Neural progenitor cell (in vitro differentiated cells): ENCODE measurements at places on chromosomes 7 and 10. TPM values are rescaled to one million over a fixed set of nuclear protein-coding genes. Genes with fewer than 3 reads are reported as not detected.

OPN4 gene
- total RNA-seq = not detected in 2 replicates

LMOD2 gene
- not detected in 2 replicates for total RNA-seq

DNA sequence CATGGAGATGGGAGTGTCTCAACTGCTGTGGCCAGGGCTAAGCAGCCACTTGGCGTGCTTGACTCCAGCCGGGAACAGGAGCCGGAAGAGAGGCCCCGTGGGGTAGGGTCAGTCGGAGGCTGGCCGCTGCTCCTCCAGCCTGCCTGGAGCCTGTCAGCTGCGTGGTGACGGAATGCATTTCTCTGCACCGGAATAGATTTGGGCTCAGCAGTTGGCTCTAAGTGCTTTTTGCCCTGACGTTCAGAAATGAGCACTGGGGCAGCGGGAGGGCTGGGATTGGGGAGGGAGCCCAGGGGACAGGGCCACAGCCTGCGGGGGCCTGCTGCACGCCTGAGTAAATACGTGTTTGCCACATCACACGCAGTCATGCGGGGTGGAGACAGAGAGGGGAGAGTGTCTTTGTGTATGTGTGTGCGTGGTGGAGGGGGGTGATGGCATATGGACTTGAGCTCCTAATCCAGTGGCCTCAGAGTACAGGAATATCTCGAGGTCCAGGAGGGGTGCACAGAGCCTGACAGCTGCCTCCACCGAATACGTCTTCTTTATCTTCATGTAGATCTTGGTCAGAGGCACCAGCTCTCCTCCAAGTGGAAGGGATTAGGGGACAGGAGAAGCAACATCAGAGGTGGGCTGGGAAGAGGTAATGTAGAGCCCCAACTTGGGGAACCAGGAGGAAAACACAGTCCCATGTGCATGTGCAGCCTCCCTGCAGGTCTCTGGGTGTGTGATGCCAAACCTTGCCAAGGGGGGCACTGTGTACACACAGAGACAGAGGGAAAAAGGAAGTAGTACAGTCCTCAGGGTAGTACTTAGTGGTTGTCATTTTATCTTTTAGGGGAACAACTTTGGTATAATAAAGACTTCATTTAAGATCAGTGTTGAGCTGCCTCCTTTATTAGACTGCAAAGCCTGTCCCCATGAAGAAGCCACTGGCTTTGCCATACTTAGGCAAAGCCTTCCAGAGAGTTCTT lies 151.4 kb downstream of the CDH23 start:
- DNase-seq = peak; percentile 65

GRCh38 chr10:4283846-4284610 lies 499.0 kb upstream of the KLF6 start:
- no peak for DNase-seq

- no peak for DNase-seq
Measured at GRCh38 chr7:17101207-17101696, 197.2 kb upstream of the AHR start.

DNA sequence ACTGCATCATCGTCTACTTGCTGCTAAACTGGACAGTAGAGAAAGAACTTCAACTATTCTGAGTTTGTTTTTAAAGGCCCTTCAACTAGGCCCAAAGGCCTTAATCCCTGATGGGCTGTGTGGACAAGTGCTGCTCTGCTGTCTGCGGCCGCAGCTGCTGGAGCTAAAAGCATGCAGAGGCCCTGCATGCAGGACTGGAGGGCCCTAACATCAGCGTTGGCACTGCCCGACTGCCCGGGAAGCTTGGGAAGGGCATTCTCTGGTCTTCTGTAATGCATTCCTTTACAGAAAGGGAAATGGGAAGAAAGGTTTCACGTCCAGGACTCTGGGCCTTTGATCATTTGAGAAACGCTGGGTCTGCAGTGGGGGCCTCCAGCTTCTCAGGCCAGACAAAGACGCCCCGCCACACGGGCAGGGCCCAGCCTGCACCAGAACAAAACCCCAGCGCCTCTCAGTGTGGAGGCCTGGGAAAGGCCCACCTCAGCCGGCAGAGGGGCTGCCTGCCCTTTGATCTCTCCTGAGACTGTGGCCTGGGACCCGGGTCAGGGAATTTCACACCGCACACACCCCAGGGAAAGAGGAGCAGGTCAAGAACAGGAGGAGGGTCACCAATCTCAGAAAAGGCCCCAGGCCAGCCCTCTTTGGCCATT lies 229.3 kb downstream of the DNAJB6 start:
- peak; percentile 56 for DNase-seq

DNA sequence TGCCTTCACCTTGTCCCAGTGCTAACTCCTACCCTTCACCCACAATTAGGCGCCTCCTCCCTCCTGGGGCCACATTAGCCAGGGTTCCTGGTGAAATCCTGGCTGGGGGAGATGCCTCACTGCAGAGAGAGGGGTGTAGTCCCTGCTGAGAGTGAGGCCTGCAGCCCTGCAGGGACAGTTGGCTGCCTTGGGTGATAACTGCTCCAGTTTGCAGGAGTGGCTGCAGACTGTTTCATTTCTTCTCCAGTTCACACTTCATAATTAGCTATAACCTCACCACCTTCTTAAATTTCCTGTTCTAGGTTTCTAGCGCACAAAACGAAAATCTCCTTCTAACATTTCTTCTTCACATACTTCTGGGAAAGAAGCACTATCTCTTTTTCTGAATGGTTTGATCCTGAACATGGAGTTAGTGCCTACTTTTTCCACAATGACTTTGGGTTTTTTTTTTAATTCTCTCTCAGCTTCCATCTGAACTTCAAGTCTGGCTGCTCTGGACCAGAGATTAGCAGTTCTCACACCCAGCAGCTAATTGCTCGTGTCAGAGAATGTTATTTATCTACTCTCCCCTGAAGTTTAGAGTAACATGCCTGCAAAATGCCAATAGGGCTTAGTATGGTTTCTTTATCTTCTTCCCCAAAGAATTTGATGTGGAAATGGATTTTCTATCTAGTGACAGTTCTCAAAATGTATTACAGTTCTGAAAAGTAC lies 15.5 kb upstream of the JAZF1 start:
- DNase-seq = no peak

SUN3 gene
- total RNA-seq = not detected in 2 replicates

DNA sequence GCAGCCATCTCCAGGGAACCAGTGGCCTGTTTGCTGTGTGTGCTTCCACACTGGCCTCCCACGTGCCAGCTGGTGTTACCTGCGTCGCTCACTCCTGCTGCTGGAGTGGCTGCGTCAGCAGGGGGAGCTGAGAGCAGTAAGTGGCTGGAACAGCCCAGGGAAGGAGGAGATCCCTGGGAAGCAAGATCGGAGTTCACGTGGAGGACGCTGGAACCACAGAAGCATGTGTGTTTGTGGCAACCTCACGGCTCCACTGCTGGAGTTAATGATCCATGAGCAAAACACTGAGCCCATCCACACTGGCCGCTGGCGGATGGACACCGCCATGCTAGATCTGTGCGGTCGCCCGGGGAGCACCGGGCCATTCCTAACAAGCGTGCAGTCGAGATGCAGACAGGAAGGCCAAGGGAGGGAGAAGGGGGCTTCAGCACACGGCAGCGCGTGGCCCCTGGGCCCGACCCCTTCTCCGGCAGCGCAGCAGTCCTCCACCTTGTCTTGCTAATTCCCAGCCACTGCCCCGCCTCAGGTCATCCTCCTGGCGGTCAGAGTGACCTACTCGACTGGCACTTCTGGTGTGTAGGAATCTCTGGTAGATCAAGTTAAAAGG lies 68.5 kb upstream of the EEPD1 start:
- DNase-seq = peak; percentile 68

UNC5B gene
- 3.3 and 9.2 TPM in 2 replicates for total RNA-seq

GRCh38 chr7:7857143-7857583 lies 111.4 kb upstream of the GLCCI1 start:
- no peak for DNase-seq

UNCX gene
- not detected in 2 replicates for total RNA-seq

GPR158 gene
- total RNA-seq = 0.09 and 0.39 TPM in 2 replicates

ENKUR gene
- total RNA-seq = 0.15 TPM in 1 of 2 replicates, not detected in the other

GRCh38 chr10:76581506-76582256 lies 1055.9 kb downstream of the KCNMA1 start:
- DNase-seq = no peak

DNA sequence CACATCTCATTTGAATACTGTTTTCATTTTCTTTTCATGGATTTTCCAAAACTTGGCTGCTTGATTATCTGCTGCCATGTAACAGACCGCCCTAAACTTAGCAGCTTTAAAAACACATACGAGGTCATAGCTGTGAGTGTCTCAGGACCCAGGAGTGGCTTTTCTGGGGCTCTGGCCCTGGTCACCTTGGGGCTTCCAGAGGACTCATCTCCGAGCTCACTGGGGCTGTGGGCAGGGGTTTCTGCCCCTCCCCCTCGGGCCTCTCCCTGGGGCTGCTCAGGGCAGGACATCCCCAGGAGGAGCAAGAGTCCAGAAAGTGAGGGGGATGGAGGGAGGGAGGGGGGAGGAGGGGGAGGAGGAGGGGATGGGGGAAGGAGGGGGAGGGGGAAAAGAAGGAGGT lies 77.0 kb downstream of the NKX6-2 start:
- no peak for DNase-seq

GRCh38 chr7:10245406-10245805 lies 728.3 kb upstream of the PHF14 start:
- DNase-seq = no peak

FOXP2 gene
- total RNA-seq = 0.25 and 1.1 TPM in 2 replicates

- DNase-seq = no peak
Measured at GRCh38 chr10:78904196-78904595, 164.6 kb upstream of the ZMIZ1 start.

GRCh38 chr7:4000139-4000538 lies 682.0 kb upstream of the FOXK1 start:
- DNase-seq = no peak

GRCh38 chr7:21767300-21767900 lies 178.3 kb downstream of the CDCA7L start:
- peak; percentile 88 for DNase-seq

VWDE gene
- total RNA-seq = 9.8 and 10.5 TPM in 2 replicates

GRCh38 chr7:131948434-131949053 lies 392.1 kb upstream of the PODXL start:
- DNase-seq = peak; percentile 53

SMO gene
- 46.0 and 114 TPM in 2 replicates for total RNA-seq

- DNase-seq = no peak
Measured at GRCh38 chr7:150855476-150856302, 3.4 kb downstream of the AOC1 start.

GRCh38 chr10:59891936-59892335 lies 14.4 kb downstream of the CCDC6 start:
- no peak for DNase-seq

DNA sequence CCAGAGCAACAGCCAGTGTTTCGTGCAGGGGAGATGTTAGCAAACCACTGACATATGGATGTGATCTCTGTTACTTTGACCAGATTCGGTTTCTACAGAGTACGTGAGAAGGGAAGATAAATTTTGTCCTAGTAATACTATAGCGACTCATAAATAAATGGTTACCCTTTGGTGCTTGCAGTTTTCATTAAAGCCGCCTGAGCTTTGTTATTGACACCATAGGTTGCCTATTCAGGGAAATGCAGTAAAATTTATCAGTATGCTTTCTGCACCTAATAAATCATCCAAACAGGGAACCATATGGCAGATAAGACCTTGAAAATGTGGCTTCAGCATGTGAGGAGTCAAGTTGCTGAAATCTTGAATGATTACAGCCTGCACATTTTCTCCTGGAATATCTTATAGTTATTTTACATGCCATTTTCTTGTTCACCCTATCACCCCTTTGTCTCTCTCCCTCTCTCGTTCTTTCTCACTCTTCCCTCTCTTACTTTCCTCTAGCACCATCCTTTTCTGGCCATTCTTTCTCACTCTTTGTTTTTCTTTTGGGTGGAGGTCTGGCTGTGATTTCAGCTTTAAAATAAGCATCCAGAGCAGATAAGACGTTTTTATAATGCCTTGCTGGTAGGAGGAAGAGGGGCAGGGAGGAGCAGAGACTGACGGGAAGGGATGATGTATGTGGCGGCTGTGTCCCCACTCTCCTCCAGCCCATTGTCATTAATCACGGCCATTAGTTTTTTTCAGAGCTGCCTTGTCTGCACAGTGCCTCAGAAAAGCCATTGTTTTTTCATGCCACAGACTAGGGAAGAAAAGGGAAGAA lies 182.5 kb downstream of the LRMDA start:
- DNase-seq = peak; percentile 37

DNA sequence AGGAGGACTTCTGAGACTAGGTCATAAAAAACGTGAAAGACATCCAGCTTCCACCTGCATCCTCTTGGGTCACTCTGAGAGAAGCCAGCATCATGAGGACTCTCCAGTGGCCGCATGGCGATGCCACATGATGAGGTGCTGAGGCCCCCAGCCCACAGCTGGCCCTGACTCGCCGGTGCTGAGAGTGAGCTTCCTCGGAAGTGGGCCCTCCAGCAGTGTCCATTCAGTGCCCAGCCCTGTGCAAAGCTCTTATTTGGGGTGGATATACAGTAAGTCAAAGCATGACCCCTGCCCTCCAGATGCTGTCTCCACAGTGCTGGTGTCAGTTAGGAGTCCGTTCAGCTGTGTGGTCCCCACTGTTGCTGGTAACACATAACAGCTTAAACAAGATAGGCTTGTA lies 93.6 kb upstream of the CHST15 start:
- DNase-seq = no peak

CNNM1 gene
- 0.56 and 1.1 TPM in 2 replicates for total RNA-seq

DNA sequence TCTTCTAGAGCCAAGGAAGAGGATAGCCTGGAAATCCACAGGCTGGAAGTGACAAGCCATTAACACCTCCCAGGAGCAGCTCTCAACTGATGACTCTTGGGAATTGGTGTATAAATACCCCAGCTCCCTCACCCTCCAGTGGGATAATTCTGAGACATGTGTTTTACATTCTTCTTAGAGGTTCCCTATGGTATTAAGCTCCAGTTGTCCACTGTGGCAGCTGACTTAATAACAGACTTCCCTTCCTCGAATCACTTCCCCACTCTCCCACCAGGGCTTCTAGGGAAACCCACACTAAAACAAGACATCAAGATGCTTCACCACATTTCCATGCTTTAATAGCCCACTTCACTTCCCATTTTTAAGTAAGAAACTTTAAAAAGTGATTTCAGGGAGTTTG lies 47.2 kb downstream of the FAM107B start:
- DNase-seq = no peak

- peak; percentile 31 for DNase-seq
Measured at GRCh38 chr7:27250557-27251070, 8.0 kb downstream of the EVX1 start.

WAPL gene
- 52.5 and 79.4 TPM in 2 replicates for total RNA-seq

NPY gene
- total RNA-seq = not detected in 2 replicates

- no peak for DNase-seq
Measured at GRCh38 chr7:94324380-94325121, 70.1 kb upstream of the COL1A2 start.

GRCh38 chr7:155401231-155401630 lies 56.7 kb upstream of the EN2 start:
- DNase-seq = no peak

DNA sequence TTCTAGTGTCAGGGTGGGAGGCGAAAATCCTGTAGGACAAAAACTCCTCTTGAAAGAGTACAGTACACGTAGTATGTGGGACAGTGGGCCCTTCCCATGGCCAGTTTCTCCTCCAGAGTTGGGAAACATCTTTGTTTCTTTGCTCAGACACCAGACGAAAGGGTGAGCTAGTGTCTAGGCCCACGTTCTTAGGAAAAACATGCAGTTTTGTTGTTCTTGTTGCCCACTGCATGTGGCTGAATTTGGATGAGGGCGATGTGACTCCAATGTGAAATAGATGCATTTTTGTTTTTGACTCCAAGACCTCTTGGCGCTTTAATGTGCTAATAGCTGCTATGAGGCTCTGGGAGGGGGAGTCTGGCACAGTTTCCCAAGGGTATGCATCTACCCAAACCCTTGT lies 100.8 kb downstream of the ATXN7L1 start:
- DNase-seq = no peak

GRCh38 chr7:2251841-2252771 lies 10.1 kb downstream of the NUDT1 start:
- DNase-seq = no peak
